ENCODE measurements at places on chromosomes 7 and 10. TPM values are rescaled to one million over a fixed set of nuclear protein-coding genes. Genes with fewer than 3 reads are reported as not detected.

HMX2 gene
- not detected for total RNA-seq

TEX36 gene
- total RNA-seq = not detected

GOT1 gene
- total RNA-seq = 23.2 TPM

GNAI1 gene
- 22.5 TPM for total RNA-seq

DOCK1 gene
- total RNA-seq = 108 TPM

ANKRD26 gene
- total RNA-seq = 8.2 TPM

NUTM2D gene
- 1.4 TPM for total RNA-seq

CALU gene
- total RNA-seq = 363 TPM

BLOC1S2 gene
- 42.1 TPM for total RNA-seq

GPER1 gene
- total RNA-seq = 2.3 TPM

ADRA2A gene
- 0.98 TPM for total RNA-seq

C10orf62 gene
- total RNA-seq = 0.10 TPM

CDK5 gene
- total RNA-seq = 15.4 TPM

DNMBP gene
- 80.8 TPM for total RNA-seq

COL28A1 gene
- not detected for total RNA-seq

NPS gene
- total RNA-seq = not detected

MRLN gene
- total RNA-seq = not detected

UNCX gene
- total RNA-seq = not detected

TCAF2 gene
- total RNA-seq = 17.3 TPM

ACSM6 gene
- total RNA-seq = not detected

NPSR1 gene
- not detected for total RNA-seq

VKORC1L1 gene
- 27.4 TPM for total RNA-seq

NACAD gene
- total RNA-seq = 0.76 TPM

LEP gene
- not detected for total RNA-seq

LRIT2 gene
- total RNA-seq = not detected

AGR3 gene
- total RNA-seq = not detected

MUC12 gene
- total RNA-seq = not detected

FKBP9 gene
- 183 TPM for total RNA-seq

CDHR1 gene
- not detected for total RNA-seq

CNPY1 gene
- not detected for total RNA-seq

HERC4 gene
- 68.8 TPM for total RNA-seq

SLC26A5 gene
- total RNA-seq = 0.33 TPM

DNAH11 gene
- 5.3 TPM for total RNA-seq

HOXA5 gene
- total RNA-seq = 13.6 TPM

IDI2 gene
- total RNA-seq = not detected

CHST3 gene
- total RNA-seq = 12.7 TPM

TMEM213 gene
- not detected for total RNA-seq

TMEM140 gene
- total RNA-seq = 28.7 TPM

CALML3 gene
- not detected for total RNA-seq

ANKRD61 gene
- total RNA-seq = not detected

MGAM2 gene
- total RNA-seq = not detected

CCDC7 gene
- 10.1 TPM for total RNA-seq

SDK1 gene
- 0.65 TPM for total RNA-seq

DIP2C gene
- total RNA-seq = 8.3 TPM

TDRD1 gene
- not detected for total RNA-seq

CLCN1 gene
- total RNA-seq = not detected

SPDYE8 gene
- not detected for total RNA-seq

PROSER2 gene
- 10.0 TPM for total RNA-seq

PCDH15 gene
- total RNA-seq = 0.19 TPM

CYP2W1 gene
- not detected for total RNA-seq

All from vein endothelial cell (primary cell).